ENCODE measurements at places on chromosomes 3 and 15.

GRCh38 chr3:109644746-109645145 lies 307.4 kb upstream of the DPPA4 start:
- DNase-seq, result no peak

DNA sequence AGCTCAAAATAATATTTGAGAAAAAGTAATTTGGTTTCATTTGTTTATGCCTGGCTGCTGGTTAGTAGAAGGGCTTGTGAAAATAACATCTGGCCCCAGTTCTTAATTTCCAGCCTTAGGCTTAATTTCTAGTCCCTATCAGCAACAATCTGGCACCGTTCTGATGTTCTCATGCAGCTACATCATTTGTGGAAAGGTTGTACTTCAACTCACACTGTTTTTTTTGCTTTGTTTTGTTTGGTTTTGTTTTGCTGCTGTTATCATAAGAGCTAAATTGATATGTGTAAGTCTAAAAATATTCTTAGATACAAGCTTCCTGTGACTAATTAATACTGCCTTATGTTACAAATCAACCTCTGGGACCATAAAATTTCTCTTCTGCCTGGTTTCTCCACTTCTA lies 8.9 kb downstream of the CPA3 start:
- DNase-seq, result no peak

GRCh38 chr15:28884151-28884940 lies 1.4 kb upstream of the APBA2 start:
- DNase-seq, result no peak

- no peak for DNase-seq
These were observed 483.1 kb upstream of the EPHA6 start for GRCh38 chr3:96331341-96331740.

- DNase-seq, result no peak
These were observed 1.3 kb downstream of the ADAMTS9 start for GRCh38 chr3:64686446-64686908.

- DNase-seq, result no peak
These were observed 87.4 kb downstream of the CHST2 start for GRCh38 chr3:143206955-143207337.

GRCh38 chr3:124325248-124325647 lies 333.3 kb upstream of the ROPN1 start:
- no peak for DNase-seq

GRCh38 chr3:153595186-153595815 lies 433.3 kb downstream of the RAP2B start:
- DNase-seq, result no peak

DNA sequence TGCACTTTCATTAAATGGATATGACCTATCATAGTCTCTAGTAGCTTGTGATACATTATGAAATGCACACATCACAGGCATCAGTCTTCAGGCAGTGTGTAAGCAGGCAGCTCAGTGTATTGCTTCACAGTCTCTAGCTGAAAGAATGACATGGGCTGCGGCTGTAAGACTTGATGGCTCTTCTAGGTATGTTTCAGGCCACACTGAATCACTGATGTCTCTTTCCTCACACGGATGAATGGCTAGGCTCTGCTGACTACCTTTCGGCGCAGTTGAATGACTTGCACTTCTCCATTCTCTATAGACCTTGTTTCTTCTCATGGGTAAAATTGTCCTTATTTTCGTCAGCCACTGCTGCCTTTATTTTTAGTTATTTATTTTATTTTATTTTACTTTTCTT lies 15.4 kb downstream of the APH1B start:
- DNase-seq, result no peak

DNA sequence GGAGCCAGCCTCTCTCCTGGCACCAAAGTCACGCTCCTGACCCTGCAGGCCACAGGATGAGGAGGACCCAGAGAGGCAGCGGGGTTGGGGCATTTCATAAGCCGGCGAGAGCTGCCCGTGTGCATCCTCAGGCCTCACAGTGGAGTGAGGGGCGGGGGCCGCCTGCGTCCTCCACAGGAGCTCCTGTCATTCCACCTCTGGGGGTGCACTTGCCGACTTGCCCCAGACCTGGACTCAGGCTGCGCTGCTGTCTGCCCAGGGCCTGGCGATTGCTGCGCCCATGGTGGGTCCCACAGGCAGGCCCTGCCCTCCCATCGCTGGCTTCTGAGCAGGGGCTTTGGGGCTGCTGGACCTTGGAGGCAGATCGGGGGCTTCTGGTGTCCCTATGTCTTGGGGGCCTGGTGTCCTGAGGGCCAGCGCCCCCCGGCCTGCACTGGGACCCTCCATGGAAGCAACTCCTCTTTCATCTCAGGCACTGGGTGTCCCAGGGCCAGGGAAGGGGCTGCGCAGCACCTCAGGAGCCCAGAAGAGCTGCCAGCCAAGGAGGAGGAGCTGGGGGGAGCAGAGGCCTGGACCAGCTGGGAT lies 184.0 kb downstream of the GOLGA6L6 start:
- no peak for DNase-seq

DNA sequence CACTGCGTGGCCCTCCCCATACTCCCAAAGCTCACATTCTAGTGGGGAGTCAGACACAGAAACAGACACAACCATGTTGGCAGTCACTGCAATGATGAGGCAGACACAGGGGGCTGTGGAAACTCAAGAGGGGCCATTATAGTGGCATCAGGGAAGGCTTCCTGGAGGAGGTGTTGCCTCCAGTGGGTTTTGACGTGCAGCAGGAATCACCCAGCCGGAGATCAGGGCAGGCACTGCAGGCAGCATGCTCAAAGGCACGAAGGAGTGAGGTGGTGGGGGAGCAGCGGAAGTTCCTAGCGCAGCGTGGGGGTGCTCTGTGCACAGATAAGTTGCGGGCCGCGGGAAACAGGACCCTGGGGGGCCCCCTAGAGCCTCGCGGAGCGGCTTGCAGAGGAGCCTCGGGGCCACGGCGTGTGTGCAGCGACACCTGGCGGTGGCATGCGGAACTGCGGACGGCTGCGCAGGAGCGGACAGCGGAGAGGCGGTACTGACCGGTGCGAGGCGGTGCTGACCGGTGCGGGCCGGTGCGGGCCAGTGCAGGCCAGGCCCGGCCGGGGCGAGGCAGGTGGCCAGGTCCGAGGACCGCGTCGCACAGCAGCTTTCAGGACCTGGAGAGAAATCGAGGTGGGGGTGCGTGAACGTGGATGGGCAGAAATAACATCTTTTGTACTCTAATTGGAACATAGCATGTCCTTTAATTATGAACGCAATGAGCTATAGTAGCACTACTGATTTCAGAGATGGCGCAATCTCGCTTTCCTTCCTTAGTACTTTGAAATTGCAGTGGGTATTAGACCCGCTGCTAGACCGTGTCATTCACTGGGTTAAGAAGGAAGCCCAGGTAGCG lies 101.5 kb downstream of the FBLN2 start:
- peak; percentile 56 for DNase-seq

DNA sequence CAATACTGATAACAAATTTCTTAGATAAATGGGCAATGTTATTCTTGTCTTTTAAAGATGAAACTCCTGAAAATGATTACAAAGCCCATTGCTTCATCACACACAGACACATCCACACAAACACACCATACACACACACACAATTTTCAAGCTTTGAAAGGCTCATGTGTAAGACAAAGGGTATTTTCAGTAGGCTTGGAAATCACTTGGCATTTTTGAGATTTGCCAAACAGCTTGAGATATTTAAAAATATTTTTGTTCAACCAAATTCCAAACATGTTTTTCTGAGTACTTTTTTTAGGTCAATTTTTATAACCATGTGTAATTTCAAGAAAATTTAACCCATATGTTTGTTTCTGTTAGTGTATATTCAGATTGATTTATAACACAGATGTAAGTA lies 283.7 kb downstream of the ROBO2 start:
- DNase-seq, result no peak

DNA sequence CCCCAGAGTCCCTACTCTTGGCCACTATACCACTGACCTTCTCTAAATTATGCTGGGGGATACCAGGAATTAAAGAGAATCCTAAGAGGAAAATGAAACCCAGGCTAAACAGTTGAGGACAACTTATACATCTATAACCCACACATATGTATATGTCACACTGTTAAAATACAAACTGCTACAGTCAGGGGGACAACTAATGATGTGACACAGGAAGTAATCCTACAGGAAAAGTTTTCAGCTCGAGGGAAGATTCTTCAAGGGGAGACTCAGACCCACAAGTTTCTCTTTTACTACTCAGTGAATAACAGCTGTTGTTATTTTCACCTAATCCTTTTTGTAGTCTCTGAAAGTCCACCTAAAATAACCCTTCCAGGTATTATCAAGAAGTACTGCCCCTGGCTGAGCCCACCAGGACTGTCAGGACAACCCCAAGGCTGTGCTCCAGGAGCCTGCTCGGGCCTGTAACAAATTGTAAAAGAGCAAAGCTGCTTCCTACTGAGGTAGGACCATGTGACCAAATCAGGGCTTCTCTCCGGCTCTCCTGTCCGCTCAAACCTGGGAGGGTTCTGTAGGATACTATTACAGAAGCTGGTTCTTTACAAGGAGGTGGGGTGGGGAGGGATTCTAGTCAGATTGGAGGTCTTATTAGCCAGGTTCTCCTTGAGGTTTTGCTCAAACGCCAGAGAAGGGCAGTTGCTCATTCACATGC lies 91.6 kb downstream of the SRGAP3 start:
- no peak for DNase-seq

DNA sequence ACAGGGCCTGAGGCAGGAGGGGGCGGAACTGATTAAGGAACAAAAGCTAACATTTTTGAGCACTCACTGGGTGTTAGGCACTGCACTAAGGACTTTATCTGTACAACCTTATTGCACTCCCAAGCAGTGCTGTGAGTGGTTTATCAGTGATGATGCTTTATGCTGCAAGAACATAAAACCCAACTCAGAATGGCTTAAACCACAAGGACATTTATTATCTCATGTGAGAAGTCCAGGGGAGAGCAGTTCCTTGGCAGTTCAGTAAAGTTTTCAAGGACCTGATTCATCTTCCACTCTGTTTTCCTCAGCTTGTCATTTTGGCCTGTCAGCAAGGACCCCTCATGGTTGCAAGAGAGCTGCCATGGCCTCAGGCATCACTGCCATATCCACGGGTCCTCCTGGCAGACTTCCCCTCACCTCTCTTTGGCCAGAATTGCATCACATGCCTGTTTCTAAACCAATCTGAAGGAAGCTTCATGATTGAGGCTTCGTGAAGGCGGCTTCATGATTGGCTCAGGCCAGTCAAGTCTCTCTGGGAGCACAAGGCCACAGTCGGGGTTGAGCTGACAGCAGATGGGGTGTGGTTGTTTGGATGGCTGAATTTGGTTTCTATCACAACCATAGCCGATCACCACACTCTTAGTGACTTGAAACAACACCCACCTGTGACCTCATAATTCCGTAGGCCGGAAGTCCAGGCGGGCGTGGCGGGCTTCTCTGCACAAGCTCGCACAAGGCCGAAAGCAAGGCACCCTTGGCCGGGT lies 15.8 kb downstream of the EFCC1 start:
- DNase-seq, result no peak

DNA sequence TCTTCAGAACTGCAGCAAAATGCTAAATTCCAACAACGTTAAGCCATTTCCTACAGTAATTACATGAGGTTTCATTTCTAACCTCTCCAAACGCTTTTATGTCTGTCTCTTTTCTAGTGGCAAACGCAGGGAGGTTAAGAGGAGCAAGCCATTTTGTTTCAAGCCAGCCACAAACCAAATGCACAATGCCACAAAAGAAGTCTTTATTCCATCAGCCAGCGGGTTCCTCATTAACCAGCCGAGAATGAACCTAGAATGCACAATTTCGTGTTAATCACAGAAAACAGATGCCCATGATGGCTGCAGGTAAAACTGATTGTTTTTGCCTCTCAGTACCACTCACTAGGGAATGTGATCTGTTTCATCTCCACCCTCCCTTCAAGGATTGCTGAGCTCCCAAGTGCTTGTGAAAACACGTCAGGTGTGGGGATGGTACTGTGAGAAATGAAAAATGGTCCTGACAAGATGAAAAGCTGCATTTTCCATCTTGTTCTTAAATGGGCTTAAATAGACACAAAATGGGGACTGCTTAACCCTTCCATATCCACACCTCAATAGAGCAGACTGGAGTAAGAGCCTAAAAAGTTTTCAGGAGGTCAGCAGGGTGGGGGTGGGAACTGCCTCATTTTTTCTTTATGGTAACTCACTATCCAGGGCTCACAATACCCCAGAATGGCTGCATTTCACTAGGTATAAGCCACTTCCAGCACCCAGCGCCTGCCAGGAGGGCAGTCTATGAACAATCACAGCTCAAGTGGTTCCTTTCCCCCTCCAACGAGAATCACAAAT lies 277.1 kb downstream of the MAGI1 start:
- DNase-seq, result no peak

DNA sequence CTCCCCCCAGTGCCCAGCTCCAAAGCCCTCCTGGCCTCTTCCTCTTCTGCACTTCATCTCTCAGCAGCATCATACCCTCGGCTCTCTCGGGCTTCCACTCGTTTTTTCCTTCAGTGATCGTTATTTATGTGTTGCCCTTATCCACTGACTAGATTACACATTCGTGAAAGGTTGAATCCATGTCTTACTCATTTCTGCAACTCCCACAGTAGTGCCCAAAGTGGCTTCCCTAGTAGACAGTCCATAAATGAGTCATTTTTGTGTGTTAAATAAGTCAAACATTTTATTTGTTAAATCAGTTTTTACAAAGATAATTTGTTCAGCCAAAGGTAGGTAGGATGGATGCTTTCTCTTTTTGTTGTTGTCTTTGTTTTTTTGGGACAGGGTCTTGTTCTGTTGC lies 87.4 kb downstream of the CRTC3 start:
- DNase-seq, result no peak

DNA sequence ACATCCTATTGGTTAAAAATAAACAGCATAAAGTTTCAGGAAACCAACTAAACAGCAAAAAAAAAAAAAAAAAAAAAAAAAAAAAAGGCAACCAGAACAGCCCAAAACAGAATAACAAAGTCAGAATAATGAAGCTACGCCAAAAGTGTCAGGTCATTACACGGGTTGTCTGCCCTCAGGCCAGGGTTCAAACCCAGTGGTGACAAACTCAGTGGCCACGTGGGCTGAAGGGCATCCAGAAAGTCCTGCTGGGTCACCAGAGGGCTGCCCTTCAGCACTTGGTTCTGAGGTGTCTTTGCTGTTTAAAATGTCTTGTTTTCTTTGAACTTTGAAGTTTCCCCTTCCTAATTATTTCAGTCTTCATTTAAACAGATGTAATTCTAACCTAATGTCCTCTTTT lies 61.3 kb downstream of the CGNL1 start:
- DNase-seq, result no peak

- no peak for DNase-seq
These were observed 18.7 kb downstream of the ZNF148 start for GRCh38 chr3:125356140-125357026.

- no peak for DNase-seq
These were observed 4.7 kb downstream of the LMAN1L start for GRCh38 chr15:74817370-74817737.
